ENCODE measurements at places on chromosomes 4 and X. TPM values are rescaled to one million over a fixed set of nuclear protein-coding genes. Genes with fewer than 3 reads are reported as not detected.

Gene COL4A6
- total RNA-seq, result 6.1 TPM

Gene CCDC110
- 0.67 TPM for total RNA-seq

Gene UGT2B10
- total RNA-seq, result not detected

Gene NXF2B
- not detected for total RNA-seq

Gene CLDN34
- not detected for total RNA-seq

Gene JAKMIP1
- not detected for total RNA-seq

Gene SSX2B
- not detected for total RNA-seq

Gene DCHS2
- not detected for total RNA-seq

Gene PPP1R2C
- total RNA-seq, result not detected

Gene GPR50
- not detected for total RNA-seq

Gene HTT-AS
- total RNA-seq, result not detected

Gene TMPRSS11D
- total RNA-seq, result not detected

Gene EDA2R
- 5.7 TPM for total RNA-seq

Gene GAGE12J
- not detected for total RNA-seq

Gene SPANXN2
- total RNA-seq, result not detected

Gene STPG2
- 0.19 TPM for total RNA-seq

Gene RASSF6
- not detected for total RNA-seq

Gene MAEA
- total RNA-seq, result 55.2 TPM

Gene KLB
- total RNA-seq, result 0.05 TPM

Gene CTAG1B
- total RNA-seq, result not detected

Gene GC
- not detected for total RNA-seq

Gene NDNF
- 5.1 TPM for total RNA-seq

Gene GLRA2
- total RNA-seq, result not detected

Gene AMTN
- not detected for total RNA-seq

Gene IL2
- not detected for total RNA-seq

Gene L1CAM
- 1.5 TPM for total RNA-seq
